ENCODE measurements at places on chromosomes 1 and 21.

DNA sequence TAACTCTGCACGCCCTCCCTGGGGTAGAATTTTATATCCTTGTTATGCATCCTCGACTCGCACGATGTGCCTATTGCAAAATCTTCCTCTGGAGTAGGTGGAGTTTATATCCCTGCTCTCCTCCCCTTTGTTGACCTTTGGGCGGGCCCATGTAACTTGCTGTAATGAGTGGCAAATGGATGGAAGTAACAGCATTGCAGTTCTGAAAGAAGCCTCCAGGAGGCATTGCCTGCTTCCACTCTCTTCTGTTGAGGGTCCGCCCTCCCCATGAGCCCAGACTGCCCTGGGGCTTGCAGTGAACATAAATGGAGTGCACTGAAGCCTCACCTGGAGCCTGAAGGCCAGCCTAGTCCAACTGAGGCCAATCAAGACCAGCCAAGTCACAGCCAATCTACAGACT is 62.2 kb upstream of the GRIK3 start:
- DNase-seq, result no peak

GRCh38 chr1:236150311-236150955 is 8.1 kb downstream of the GPR137B start:
- DNase-seq, result no peak

- DNase-seq, result no peak
Observed at GRCh38 chr1:53461323-53462044, 2.3 kb downstream of the DMRTB1 start.

GRCh38 chr1:28581531-28582247 is 10.4 kb upstream of the RAB42 start:
- DNase-seq, result peak; percentile 89

DNA sequence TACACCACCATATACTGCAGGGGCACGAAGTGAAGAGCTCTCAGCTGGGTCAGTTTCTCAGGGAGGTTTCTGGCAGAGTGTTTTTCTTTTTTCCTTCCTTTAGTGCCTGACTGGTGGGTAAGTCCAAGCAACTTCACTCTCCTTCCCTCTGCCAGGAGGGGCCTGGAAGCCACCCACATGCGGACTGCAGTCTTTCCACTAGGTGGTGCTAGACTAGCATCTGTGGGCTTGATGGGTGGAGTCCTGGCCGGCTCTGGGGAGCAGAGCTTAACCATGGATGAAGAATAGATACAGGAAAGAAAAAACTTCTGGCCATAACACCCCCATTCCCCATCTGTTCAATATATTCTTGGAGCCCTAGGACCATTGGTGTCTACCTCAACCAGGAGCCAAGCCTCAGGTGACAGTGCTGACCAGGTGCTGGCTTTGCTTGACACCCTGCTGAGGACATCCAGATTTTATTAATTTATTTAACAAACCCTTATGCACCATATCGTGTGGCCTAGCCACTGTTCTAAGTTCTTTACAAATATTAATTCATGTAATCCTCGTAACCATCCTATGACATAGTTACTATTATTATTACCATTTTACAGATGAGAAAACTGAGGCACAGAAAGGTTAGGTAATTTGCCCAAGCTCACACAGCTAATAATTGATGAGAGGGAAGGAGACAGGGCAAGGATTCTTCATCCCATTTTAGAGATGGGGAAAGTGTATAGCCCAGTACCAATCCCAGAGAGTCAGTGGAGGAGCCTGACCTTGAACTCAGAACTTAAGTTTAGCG is 126.7 kb upstream of the CSF3R start:
- DNase-seq, result no peak

DNA sequence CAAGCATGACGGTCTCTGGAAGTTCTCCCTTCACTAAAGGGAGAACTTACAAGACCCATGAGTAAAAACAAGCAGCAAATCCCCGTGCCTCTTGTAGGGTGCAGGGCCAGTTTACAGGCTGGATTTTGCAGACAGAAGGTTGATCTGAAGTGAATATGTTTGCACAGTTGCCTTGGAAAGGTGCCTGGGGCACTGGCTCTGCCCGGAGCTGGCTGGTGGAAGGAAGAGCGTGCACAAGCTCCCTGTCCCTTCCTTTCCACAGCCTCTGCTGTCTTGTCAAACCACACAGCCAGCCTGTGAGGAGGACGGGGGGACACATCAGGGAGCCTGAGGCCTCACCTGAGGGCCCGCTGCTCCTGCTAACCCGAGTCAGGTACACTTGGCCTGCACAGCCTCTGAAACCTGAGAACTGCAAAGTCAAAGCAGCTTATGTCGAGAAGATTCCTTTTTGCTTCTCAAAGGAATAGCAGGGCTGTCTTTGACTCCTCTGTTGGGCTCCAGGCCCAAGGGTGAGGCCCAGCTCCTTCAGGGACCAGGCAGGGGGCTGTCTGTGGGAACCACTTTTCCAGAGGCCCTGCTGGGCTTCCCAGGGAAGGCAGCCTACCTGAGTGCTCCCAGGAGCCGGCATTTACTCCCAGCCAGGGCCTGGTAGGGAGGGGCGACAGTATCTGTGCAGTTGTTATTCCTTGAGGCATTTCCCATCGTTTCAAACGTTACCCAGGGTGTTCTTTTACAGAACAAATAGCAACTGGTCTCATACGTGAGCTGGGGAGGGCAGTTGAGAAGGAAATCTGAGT is 251.5 kb downstream of the SIPA1L2 start:
- no peak for DNase-seq

- DNase-seq, result no peak
Observed at GRCh38 chr21:19767546-19767945, 1230.7 kb upstream of the NCAM2 start.

GRCh38 chr1:245777752-245778151 is 623.0 kb downstream of the KIF26B start:
- no peak for DNase-seq

DNA sequence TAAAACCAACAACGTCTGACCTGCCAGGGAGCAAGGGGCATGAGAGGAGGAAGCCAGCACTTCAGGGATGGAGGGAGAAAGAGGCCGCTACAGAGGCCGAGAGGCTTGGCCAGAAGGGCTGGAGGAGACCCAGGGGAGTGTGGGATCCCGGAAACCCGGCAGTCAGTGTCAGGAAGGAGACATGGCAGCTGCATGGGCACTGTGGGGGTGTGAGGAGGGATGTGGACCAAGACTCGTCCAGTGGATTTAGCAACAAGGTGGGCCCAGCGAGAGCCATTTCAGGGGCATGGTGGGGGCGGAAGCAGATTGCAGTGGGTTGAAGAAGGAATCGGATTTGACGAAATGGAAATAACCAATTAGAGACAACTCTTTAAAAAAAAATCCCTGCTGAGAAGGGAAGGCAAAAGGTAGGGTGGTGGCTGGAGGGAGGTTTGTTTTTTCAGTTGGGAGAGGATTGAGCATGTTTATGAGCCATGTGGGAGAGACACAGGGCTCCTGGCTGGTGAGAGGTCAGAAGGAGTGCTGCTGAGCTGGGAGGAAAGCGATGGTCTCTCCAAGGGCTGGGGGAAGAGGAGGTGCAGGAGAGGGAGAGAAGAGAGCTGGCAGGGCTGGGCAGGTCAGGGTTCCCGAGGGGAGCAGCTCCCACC is 4.4 kb downstream of the B4GALT2 start:
- DNase-seq, result no peak

- DNase-seq, result no peak
Observed at GRCh38 chr1:109252167-109252892, 3.0 kb downstream of the CELSR2 start.

- DNase-seq, result no peak
Observed at GRCh38 chr1:89715677-89716076, 82.8 kb downstream of the LRRC8C start.

GRCh38 chr1:88168126-88168525 is 515.9 kb upstream of the PKN2 start:
- no peak for DNase-seq

DNA sequence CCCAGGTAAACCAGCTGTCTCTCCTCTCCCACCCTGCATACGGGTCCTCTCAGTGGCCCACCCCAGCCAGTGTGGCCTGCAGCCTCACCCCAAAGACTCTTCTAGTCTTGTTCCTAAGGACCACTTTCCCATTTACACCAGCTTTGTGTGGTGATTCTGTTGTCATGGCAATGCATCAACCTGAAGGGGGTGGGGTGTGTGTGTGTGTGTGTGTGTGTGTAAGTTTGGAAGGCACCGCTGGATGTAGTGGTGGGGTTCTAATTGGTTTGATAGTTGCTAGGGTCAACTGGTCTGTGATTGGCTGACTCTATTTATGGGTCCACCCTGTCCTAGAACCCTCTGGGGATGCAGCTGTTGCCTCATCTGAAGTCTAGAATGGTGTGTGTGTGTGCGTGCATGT is 4.7 kb upstream of the CDK18 start:
- DNase-seq, result no peak

- DNase-seq, result no peak
Observed at GRCh38 chr1:57137980-57138379, 172.2 kb upstream of the C8B start.

DNA sequence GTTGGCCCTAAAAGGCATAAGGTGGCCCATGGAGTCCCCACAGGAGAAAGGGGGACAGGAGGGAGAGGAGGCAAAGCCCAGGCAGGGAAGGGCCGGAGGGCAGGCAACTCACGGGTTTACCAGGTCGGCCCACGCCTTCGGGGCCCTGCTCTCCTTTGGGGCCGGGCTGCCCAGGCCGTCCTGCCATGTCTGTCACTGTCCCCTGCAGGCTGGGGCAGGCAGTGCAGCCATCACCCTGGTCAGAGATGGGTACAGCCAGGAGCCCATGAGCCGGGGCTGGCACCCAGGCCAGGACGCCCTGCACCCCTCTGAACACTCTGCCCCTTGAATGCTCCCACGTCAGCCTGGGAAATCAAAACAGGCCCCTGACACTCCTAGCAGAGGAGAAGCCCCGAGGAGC is 19.8 kb downstream of the COL16A1 start:
- DNase-seq, result no peak

- no peak for DNase-seq
Observed at GRCh38 chr21:34653522-34653921, 15.3 kb upstream of the CLIC6 start.

GRCh38 chr21:17848228-17848627 is 29.1 kb upstream of the C21orf91 start:
- DNase-seq, result peak; percentile 57

DNA sequence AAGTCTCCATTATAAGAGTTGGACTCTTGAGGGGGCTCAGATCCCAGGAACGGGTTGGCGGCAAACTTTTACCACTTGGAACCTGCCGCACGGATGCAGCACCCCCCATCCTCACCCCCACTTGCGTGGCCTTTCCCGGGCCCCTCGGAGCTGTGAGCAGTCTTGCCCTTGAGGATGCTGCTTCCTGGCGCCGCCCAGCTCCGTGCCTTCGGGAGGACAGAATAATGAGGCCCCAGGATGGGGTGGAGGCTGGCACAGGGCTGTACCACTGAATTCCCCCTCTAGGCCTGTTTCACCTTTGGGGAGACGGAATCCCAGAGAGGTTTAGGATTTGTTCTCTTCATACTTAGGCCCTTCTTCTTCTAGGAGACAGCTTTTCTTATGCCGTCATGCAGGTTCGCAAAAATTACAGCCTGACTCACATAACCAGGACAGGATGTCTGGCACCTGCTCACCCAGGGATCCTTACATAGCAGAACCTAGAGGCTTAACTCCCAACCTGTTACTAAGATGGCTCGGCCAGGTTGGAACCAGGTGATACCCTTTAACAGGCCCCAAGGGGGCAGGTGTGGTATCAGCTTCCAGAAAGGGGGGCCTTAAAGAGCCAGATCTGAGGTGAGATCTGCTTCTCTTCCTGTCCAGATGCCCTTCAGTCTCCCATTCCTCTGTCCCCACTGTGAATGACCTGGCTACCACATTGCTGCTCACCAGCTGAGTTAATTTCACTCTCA is 1.5 kb downstream of the TRNP1 start:
- no peak for DNase-seq

DNA sequence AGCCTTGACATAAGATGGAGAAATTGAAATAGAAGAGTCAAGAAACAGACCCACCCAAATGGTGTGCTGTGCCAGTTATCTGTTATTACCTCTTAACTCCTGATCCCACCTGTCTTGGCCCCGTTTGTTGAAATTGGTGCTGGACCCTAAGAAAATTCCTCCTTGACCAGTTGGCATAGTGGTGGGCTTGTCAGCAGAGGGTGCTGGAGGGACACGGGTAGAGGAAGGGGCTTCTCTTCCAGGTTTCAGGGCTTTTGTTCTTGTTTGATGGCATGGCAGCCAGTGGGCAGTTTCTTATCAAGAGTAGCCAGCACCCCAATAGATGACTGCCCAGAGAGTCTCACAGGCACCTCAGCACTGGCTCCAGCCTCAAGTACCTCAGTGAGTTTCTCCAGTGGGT is 51.6 kb downstream of the PCBP3 start:
- DNase-seq, result no peak

- no peak for DNase-seq
Observed at GRCh38 chr1:201818971-201819750, 9.8 kb upstream of the IPO9 start.

DNA sequence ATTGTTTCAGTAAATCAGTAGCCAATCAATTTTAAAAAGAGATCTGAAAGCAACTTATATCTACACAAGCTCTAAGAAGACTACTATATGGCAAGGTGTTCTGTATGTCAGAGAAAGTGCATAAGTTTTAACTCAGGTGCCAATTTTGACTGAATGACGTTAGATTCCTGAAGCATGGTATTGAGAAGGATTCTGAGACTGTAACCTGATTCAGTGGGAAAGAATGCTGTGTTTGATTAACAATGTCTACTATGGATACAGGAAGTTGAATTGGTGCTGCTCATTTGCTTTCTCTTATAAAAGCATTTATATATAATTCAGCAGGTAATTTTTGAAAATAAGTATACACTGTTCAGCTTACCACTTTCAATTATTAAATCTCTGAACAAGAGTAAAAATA is 156.3 kb downstream of the PAPPA2 start:
- no peak for DNase-seq

DNA sequence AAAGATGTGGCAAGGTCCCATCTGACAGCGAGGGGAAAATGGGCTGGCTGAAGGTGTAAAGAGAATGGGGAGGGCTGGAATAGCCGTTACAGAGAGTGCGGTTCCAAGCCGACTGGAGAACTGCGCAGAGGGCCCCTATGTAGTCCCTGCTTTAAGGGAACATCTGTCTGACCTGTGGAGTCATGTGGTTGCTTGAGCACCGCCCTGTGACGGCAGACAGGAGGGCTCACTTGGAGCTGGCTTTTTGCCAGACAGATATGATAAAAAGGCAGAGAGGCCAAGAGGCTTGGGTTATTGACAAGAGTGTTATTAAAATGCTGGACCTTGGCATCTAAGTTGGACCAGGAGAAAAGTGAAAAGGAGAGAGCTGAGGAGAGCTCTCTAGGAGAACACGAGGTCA is 5.9 kb upstream of the PTPRF start:
- no peak for DNase-seq

Measured in GOT3 (cell line).